ENCODE measurements at places on chromosomes 7 and 10. TPM values are rescaled to one million over a fixed set of nuclear protein-coding genes. Genes with fewer than 3 reads are reported as not detected.

DNA sequence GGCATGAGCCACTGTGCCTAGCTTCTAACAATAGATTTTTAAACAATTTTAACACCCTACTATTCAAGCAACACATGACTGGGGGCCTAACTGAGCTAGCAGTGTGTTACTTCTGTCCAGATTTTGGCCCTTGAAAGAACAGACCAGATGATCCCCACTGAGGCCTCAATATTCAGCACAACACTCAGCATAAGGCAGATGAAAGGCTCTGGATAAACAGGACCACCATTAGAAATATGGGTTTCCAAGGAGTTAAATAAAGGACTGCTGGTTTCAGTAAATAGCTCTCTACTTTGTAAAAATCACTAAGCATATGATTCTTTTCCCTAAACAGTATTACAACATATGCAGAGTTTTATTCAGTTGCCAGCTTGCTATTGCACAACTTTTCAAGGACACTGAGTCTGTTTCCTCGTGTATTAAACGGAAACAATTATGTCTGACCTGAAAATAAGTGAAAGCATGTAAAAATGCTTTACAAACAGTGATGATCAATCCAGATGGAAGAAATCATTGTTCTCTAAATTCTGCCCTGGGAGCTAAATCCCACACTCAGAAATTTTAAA lies 23.8 kb upstream of the FZD1 start:
- no peak for DNase-seq

- DNase-seq = no peak
Observed at GRCh38 chr7:158720112-158720511, 15.5 kb upstream of the NCAPG2 start.

- DNase-seq = no peak
Observed at GRCh38 chr7:151566897-151567320, 47.2 kb upstream of the RHEB start.

DNA sequence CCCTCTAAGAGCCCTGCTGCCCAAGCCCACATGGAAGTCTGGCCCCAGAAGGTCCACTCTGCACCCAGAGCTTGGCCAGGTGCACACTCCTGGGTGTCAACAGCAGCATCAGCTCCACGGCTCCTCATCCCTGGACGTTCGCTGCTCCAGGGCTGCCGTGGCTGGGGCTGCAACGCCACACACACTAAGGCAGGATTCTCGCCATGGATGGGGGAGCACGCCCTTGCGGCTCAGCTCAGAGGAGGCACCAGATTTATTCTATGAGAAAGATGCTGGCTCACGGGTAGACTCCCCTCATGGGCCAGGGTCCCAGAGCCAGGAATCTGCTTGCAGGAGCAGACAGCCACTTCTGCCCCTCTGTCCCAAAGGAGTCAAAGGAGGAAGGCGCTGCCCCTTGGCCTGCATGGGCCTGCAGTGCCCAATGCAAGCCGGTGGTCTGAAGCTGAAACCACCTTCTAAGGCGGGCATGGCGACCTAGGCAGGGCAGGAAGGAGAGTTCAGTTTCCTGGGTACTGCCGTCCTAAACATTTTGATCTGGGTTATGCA lies 42.1 kb downstream of the CFAP46 start:
- DNase-seq = no peak

DNA sequence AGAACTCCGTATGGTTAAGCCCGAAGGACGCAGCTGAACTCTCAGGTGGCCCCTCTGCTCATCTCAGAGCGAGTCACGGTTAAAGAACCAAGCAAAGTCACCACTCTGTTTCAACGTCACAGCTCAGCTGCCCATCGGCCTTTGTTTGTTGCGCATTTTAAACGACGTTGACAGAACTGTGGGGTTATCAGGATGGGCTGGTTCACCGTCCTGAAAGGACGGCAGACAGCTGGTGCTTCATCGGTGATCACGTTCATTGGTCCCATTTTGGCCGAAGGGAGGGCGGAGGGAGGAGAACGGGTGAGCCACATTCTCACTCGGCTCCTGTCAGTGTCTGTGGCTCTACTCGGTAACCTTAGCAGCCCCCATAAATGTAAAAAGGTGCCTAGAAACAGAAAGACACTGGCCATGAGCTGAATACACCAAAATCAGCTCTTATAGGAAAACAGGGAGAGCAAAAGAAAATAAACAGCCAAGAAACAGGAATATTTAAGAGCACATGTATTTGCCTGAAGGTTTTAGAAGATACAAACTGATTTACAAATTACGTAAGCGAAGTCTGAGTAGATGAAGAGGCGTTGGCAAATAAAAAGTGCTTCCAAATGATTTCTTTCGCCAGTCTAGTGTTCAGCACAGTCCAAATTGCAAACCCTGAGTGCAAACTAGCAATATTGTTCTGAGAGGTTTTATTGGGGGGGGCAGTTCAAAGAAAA lies 8.4 kb downstream of the PRKAG2 start:
- no peak for DNase-seq

- DNase-seq = no peak
Observed at GRCh38 chr7:108128514-108128913, 1.6 kb downstream of the LAMB4 start.

DNA sequence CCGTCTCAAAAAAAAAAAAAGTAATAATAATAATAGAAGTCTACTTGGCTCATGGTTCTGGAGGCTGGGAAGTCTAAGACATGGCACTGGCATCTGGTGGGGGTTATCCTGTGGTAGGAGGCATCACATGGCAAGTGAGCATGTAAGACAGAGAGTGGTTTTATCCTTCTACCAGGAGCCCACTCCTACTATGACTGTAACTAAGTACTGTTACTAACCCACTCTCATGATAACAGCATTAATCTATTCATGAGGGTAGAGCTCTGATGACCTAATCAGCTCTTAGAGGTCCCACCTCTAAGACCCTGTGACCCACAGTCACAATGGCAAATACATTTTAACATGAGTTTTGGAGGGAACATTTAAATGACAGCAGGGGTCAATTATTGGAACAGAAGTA lies 43.3 kb upstream of the NRF1 start:
- DNase-seq = no peak

DNA sequence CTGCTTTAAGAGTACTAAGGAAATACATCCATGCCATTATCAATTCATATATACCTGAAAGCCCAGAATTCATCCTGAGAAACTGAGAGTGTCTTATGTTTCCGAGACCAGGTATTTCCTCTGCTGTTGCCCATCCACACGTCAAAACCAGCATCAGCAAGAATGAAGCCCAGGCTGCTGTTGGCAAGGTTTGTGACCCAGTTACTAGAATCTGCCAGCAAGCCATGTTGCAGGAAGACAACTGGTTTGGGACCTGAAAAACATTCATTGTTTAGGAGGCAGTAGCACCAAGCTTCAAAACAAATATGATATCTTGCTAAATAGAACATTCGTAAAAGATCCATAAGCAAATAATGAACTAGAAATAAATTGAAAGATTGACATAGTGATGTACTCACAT lies 21.0 kb upstream of the CH25H start:
- DNase-seq = no peak

DNA sequence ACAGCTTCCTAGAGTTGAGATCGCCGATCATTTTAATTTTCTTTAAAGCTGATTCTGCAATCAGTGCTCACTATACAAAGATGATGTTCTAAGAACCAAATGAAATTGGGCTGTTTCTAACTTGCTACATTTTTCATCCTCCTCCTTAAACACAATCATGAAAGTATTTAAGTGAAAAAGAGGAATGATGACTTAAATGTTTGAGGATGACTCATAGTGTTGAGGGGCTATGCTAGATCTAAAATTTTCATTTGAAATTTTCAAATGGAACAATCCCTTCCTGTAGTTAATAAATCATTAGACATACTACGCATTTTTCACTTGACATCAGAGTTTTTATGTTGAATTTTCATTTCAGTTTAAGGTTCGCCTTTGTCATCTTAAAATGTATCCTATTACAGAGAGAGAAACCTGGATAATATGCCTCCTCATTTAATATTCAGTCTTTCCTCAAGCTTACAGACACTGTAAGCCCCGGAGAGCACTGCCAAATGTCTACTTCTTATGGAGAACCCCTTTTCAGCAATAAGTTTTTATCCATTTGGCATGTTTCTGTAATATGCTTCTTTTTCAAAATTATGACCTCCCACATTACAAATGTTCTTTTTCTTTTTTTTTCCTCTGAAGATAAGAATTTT lies 499.6 kb downstream of the MAGI2 start:
- DNase-seq = no peak

DNA sequence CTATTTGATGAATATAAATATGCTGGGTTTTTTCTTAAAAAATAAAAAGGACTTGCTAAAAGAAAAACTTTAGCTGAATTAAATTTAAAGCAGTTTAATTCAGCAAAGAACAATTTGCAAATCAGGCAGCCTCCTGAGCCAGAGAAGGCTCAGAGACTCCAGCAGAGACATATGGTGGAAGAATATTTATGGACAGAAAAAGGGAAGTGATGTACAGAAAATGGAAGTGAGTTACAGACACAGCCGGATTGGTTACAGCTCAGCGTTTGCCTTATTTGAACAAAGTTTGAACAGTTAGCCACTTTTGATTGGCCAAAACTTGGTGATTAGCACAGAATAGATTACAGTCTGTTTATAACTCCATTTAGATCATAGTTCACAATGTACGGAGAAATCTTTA lies 110.3 kb downstream of the GAD2 start:
- DNase-seq = no peak

GRCh38 chr10:77850620-77851231 lies 75.8 kb downstream of the DLG5 start:
- DNase-seq = no peak

GRCh38 chr7:41752615-41753014 lies 49.7 kb upstream of the INHBA start:
- DNase-seq = no peak

- no peak for DNase-seq
Observed at GRCh38 chr7:107692501-107692900, 31.9 kb downstream of the SLC26A4 start.

- no peak for DNase-seq
Observed at GRCh38 chr7:118863966-118864365, 639.5 kb downstream of the ANKRD7 start.

DNA sequence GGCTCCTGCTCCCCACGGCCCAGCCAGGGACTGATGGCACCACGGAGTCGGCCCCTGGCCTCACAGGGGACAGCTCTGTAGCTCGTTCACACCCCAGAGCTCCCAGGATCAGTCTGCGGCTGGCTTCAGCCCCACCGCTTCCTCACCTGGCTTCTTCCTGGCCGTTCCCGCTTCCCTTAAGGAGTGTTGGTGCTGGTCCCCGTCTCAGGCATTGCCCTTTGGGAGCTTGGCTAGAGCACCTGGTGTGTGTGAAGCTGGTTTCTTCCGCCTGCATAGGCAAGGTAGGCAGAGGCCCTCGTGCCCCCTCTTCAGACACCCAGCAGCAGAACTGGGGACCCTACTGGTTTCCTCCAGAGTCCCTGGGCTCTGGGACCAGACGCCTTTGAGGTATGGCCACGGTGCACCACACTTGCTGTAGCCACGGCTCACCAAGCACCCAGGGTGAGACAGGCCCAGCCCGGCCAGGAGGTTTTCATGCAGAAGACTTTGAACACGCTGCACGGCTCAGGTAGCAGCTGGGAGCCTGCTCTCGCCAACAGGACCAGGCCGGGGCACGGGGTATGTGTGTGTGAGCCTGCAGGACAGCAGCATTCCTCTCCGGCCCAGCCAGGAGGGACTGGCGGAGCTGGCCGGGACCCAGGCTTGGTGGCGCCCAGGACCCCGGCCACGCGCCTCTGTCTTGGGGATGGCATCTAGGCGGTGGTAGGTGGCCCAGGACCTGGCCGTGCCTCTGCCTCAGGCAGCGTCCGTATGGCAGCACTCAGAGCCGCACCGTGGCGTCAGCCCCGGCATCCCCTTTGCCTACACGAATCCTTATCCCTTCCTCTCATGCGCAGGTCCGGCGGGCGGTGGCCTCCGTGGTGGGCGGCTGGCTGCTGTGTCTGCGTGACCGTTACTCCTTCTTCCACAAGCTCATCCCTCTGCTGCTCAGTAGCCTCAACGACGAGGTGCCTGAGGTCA lies 13.2 kb upstream of the PRKAR1B start:
- DNase-seq = no peak

DNA sequence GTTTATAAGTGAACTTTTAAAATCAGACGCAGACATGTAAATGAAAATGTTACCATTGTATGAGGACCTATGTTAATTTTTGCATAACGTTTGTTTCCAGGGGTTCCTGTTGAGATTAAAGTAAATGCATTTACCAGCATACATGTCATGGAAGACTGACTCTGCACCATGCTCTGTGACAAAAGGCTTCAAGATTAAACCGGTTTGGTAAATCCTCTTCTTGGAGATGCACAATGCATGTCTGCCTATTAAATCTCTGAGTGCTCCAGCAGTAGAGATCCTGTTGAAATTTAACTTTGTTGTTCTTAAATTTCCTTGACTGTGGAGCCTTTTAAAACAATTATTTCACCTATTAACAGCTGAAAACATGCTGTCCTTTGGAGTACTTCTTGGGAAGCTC lies 36.5 kb upstream of the JAZF1 start:
- no peak for DNase-seq

DNA sequence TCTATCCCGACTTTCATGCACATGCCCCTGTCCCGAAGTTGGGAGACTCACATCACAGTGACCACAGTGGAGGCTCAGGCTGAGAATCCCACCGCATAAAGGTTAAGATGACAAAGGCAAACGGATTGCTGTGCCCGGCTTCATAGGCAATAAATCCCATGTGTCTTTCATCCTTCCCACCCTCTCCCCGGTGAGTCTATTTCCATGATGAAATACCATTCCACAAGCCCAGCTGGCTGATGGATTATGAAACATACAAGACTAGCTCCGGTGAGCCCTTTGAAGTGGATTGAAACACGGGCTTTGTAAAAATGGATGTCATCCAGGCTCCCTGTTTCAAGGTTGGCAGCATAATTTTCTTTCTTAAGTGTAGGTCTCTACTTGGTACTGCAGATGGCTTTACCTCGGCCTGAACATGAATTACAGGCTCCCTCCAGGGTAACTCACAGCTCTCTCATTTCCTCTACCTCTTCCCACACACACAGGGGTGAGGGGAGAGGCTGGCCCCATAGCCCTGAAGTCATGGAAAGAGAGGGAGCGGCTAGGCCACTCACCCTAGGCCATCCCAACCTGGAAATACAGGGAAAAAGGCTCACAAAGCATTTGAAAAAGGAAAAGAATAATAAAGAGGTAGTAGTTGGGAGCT lies 92.0 kb upstream of the CALN1 start:
- no peak for DNase-seq

- no peak for DNase-seq
Observed at GRCh38 chr7:141464551-141464950, 86.7 kb upstream of the AGK start.

The POP7 gene
- total RNA-seq = 19.1 TPM

The KAT6B gene
- 42.7 TPM for total RNA-seq

The ZWINT gene
- total RNA-seq = 1.3 TPM

The TBXAS1 gene
- total RNA-seq = 15.3 TPM

The SPDYE2B gene
- total RNA-seq = not detected

The CALML3 gene
- total RNA-seq = not detected

The CCDC172 gene
- not detected for total RNA-seq

The PYROXD2 gene
- total RNA-seq = 1.8 TPM

The OPN1SW gene
- not detected for total RNA-seq

The MRLN gene
- not detected for total RNA-seq

The GJC3 gene
- not detected for total RNA-seq

The TRIM8 gene
- total RNA-seq = 106 TPM
